ENCODE measurements at places on chromosomes 7 and 10.

DNA sequence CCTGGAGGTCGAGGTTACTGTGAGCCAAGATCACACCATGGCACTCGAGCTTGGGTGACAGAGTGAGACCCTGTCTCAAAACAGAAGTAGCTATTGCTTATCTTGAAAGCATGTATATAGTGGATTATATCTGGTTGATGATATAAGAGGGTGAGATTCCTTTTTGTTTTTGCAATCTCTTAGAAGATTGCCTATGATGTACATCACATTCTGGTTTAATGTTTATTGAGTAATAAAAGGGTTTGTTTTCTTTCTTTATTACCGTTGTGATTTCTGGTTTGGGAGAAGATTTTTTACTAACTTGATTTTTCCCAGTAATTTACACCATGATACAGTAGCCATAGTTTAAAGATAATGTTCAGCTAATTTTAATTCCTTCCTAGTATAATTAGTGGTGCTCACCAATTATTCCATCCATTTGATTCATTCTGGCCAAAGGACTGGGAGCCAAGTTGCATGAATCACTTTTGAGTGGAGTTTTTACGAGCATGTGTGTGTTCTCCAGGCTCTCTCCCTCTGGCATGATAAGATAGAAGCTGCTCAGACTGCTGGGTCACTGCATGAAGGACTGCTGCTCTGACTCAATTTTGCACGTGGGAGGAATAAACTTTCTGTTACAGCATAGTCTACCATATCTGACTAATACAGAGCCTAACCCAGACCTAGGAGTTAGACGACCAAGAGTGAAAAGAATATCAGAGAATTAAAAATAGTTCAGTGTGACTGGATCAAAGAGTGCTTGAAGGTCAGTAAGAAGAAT is 13.5 kb upstream of the TSPAN13 start:
- DNase-seq = no peak

- no peak for DNase-seq
These were observed 20.3 kb downstream of the YWHAG start for GRCh38 chr7:76338298-76339084.

- no peak for DNase-seq
These were observed 32.4 kb downstream of the BLVRA start for GRCh38 chr7:43790834-43791233.

GRCh38 chr10:32854435-32854834 is 103.6 kb downstream of the ITGB1 start:
- DNase-seq = no peak

DNA sequence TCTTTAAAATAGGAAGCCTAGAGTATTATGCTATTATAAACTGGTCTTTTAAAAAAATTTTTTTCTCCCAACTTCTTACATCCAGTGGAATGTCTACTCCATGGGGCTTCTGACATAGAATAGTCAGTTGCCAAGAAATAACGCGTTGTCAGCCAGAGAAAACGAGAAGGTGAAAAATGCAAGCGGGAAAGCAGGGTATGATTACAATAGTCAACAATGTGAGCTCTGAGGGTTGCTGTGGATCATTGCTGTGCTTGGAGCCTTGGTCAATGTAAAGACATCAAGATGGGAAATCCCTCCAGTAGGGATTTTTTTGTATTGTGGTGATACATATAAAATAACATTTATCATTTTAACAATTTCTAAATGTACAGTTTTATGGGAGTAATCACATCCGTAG is 27.6 kb upstream of the PLPP4 start:
- DNase-seq = no peak

Measured in GM20000 (cell line).